ENCODE measurements at places on chromosomes 3 and 15.

DNA sequence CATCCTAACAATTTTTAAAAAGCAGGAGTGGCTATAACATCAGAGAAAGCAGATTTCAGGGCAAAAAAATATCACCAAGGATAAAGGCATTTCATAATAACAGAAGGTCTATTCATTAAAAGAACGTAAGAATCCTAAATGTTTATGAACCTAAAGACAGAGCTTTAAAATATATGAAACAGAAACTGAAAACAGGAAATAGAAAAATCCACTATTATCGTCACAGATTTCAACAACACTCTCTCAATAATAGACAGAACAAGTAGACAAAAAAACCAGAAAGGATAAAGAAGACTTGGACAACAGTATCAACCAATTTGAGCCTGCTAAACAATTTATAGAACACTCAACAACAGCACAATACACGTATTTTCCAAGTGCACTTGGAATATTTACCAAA lies 71.4 kb downstream of the FBXL22 start:
- DNase-seq: no peak

DNA sequence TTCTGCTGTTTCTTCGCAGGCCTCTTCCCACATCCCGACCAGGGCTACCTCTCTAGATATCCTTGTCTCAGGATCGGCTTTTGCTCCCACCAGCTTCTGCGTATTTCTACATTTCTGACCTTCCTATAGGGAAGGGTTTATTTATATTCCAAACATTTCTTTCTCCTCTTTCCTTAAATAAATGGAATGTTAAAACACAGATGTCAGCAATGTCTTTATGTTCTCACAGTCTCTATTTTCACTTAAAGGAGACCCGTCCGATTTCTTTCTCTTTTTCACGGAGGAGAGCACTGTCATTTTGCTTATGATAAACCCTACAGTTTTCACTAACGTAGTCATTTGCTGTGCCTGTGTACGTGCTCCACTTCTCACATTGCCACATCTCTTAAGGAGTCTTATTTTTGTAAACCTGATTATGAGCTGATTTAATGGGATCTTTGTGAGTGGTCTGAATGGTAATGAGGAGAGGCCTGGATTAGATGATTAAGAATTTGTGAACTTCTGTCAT lies 630 bp downstream of the KIF15 start:
- no peak for DNase-seq

DNA sequence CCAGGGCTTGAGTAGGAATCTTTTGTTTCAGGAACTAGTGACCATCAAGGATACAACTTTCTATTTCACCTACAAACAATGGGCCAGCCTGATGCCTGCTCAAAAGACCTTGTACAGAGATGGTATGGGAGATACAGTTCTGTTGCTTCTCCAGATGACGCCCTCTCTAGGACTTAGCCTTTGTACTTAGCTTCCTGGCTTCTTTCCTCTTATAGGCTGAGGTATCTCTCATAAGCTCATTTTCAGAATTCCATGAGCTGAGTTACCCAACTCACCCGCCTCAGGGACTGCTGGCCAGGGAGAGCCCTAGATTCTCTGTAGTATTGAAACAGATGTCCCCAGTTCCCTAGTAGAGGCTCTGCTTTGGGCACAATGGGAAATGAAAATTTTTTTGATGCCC lies 8.6 kb upstream of the ZNF620 start:
- no peak for DNase-seq

GRCh38 chr3:110378481-110378880 lies 693.1 kb upstream of the NECTIN3 start:
- DNase-seq: no peak

DNA sequence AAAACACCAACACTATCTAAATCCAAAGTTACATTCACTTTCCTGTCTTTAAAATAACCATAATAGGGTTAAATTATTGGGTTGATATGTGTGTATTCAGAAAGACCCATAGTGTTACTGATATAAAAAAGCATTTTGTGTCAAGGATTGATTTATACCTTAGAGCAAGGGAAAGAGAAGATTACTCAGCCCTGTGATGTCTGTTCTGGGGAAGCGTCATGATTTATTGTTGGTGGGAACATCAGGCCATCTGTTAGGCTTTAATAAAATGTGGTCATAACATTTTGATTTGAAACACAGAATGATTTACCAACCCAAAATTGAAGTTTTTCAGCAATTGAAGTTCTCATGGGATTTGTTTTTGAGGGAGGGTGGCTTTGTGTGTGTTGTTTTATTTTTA lies 33.2 kb downstream of the SIDT1 start:
- no peak for DNase-seq
